ENCODE measurements at places on chromosomes 2 and 18.
A peak's percentile ranks its signal among the peaks of the same experiment; 100 is the strongest.

- DNase-seq, result no peak
Observed at GRCh38 chr18:58870130-58870529, 5.5 kb downstream of the ZNF532 start.

DNA sequence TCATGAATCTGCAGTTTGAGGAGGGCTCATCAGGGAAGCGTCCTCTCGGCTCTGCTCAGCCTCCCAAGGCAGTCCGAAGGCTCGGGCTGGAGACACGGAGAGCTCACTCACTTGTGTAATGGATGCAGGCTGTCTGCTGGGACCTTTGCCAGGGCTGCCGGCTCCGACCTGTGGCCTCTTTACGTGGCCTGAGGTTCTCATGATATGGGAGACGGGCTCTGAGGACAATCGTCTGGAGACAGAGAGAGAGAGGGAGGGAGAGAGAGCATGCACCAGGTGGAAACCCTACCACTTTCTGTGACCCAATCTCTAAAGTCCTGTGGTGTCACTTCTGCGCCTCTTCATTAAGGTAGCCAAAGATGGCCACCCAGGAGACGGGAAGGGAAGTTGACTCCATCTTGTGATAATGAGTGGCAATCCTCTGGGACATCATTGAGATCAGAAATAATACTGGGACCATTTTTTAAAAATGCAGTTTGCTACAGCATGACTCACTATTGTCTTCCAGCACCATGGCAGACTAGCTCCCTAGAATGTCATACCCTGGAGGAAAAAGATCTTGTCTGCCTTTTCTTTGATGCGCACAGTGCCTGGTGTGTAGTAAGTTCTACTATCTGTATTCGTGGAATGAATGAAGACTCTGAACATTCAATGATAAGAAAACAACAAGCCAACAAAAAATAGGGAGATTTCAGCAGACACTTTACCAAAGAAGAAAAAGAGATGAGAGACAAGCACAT, 60.2 kb downstream of the CD8B2 start:
- DNase-seq, result no peak

GRCh38 chr2:229489016-229489415, 217.9 kb upstream of the PID1 start:
- DNase-seq, result peak; percentile 18

DNA sequence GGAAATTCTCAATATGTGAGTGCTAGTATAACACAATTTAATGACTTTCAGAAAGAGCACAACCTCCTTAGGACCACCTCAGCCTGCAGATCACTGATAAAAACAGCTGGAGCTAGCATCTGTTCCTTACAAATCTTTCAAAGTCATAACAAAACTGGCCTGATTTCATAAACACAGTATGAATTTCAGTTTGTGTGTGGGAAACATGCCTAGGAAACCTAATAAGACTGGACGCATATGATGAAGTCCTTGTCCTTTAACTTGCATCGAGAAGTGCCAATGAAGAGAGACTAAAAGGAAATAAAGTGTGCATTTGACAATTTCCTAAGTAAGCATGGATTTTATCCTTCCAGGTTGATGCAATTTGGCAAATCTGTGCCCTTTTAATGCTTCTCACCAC, 74.1 kb upstream of the KLHL14 start:
- DNase-seq, result no peak

DNA sequence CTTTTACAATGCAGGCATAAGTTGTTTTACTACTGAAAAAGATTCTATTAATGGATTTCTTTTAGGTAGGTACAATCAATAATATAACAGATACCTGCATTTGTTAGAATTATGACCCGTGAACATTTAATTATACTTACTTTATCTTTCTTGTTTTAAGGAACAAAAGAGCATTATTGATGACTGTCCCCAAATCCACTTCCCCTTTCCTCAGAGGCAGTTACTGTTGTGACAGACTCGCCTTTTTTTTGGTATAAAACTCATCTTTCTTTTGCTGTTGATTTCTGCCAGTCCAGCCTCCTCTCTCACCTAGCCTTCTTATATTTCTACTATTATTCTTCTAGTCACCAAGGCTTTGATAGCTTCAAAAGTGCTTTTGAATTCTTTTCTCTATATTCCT, 12.1 kb downstream of the ACTR3 start:
- DNase-seq, result no peak

- DNase-seq, result peak; percentile 92
Observed at GRCh38 chr2:45131587-45131986, 122.3 kb upstream of the SIX2 start.

- peak; percentile 98 for DNase-seq
Observed at GRCh38 chr2:62216616-62217015, 20.7 kb downstream of the B3GNT2 start.

DNA sequence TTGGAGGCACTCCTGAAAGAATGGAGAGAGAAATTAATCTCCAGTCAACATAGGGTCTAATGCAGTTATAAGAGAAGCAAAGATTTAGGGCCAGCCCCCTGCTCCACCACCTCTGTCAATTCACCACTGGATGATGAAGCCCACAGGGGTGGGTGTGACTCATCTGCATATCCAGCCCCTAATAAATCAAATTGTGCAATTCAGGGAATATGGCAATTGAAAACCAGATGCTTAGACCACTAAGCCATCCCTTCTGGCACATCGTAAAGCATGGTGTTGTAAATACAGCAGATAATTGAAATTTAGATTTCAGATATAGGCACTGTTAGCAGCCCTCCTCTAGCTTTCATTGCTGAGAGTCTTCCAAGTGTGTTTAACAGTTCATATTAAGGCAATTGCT, 541.4 kb downstream of the PARD3B start:
- DNase-seq, result no peak

DNA sequence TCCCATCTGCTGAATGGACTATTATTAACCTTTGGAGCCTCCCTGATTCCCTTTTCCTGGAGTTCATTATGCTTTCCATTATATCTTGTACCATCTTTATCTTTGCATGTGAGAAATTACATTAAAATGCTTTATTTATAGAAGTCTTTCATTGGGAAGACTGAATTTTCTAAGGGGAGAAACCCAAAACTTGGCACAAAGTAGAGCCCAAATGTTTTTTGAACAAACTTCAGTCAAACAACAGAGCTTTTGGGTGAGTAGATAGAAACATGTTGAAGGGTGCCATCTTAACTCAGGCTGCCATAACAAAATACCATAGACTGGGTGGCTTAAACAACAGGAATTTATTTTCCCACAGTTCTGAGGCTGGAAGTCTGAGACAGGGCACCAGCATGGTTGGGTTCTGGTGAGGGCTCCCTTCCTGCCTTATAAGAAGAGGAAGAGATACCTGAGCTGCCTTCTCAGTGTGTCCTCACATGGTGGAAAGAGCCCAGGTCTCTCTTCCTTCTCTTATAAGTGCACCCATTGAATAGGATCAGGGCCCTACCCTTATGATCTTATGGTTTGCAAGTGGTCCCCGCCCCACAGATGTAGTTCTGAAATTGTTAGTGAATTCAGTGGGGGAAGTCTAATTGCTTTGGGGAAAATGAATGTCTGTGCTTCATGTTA, 19.2 kb downstream of the RALB start:
- DNase-seq, result no peak

DNA sequence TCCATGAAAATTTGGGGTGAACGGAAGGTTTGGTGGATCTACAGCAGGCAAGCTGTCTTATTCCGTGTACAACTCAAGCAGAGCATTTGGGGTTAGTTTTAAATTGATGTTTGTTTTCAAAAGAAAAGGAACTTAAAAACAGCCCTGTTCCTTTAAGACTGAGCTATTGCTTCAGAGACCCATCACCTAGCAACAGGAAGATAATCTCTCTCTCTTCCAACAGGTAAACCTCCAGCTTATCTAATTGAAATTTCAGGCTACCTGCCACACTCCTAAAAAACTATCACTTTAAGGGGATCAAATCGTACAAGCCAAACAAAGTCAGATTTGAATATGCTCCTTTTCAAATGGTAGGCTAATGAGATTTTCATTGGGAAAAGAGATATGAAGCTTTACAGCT, 101.8 kb downstream of the RNF152 start:
- DNase-seq, result no peak

DNA sequence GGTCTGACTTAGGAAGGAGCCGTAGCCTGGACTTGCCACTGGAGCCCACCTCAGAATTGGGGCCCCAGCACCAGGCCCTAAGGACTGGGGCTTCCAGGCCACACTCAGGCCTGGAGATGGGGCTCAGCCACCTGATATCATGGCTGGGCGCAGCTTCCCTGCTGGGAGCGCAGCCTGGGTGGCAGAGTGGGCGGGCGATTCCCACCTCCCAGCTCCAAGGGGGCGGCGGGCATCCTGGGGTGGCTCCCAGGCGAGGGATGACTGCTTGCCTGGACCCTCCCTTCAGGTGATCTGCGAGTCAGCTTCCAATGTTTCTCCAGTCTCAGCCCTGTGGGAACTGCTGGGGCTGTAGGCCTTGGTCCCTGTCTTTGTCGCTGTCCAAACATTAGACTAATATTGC, 20.1 kb downstream of the GPR35 start:
- no peak for DNase-seq

- peak; percentile 84 for DNase-seq
Observed at GRCh38 chr18:40841467-40841866, 1113.6 kb upstream of the PIK3C3 start.

- no peak for DNase-seq
Observed at GRCh38 chr2:66577321-66578053, 142.6 kb downstream of the MEIS1 start.

DNA sequence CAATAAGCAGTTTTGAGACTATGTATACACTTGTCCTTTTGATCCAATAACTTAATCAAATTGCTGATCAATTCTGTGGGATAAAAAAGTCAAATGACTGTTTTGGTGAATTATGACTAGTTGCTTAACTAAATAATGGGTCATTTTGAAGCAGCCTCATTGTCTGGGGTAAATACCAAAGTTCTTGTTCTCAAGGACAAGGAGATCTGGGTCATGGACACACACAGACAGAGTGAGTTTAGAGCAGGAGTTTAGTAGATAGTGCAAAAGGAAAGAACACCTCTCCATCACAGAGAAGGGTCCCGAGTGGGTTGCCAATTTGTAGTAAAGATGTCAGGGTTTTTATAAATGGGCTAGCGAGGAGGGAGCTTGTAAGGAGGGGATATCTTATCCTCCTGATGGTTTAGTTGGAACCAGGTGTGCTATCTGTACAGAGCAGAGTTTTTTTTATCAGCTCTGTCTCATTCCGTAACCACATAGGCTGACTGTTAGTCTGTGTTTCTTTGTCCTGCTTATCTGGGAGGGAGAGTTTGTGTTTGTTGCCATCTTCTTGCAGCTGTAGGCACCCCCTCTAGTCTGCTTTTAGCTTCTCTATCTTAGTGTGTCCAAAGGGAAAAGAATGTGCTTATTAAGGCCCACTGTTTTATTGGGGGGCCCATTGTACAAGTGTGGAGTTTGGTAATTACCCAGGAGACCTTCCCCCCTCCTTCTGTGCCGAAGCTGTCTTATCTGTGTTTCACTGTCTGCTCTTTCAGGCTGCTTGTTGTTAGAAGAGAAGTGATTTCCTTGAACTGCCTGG, 48.7 kb upstream of the C1GALT1C1L start:
- DNase-seq, result peak; percentile 33

GRCh38 chr18:69895066-69896047, 52.3 kb downstream of the CD226 start:
- DNase-seq, result no peak

- DNase-seq, result no peak
Observed at GRCh38 chr2:76044701-76045100, 334.0 kb upstream of the GCFC2 start.

DNA sequence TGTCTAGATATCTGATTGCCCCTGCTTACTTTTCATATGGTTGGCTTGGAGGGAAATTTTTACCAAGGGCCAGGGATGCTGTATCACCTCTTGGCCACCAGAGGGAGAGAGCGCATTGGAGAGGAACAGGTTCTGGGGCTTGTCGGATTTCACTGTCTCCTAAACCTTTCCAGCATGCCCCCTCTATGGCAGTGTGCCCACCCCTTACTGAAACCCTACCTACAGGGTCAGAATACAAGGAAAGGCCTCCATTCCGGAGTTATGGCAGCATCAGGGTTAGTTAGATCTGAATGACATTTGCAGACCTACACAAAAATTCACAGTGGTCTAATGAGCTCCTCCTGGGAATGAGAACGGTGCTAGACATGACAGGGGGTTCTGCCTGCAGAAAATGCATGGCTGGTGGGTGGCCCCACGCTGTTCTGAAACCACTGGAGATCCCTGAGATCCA, 5.8 kb downstream of the SLC14A2 start:
- peak; percentile 32 for DNase-seq

- DNase-seq, result peak; percentile 41
Observed at GRCh38 chr2:27885661-27886060, 4.5 kb downstream of the RBKS start.

DNA sequence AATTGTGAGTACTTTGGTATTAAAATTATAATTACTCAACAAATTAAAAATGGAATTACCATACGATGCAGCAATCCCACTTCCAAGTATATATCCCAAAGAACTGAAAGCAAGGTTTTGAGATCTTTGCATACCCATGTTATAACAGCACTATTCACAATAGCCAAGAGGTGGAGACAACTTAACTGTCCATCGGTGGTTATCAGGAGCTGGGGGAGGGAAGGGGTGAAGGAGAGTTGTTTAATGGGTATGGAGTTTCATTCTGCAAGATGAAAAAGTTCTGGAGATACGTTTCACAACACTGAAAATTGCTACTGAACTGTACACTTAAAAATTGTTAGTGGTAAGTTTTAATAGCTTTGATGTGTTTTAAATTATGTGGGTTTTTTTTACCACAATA, 25.7 kb downstream of the RAB10 start:
- no peak for DNase-seq

GRCh38 chr2:173229086-173229485, 125.6 kb upstream of the CDCA7 start:
- DNase-seq, result no peak

- DNase-seq, result no peak
Observed at GRCh38 chr2:106358081-106358480, 110.1 kb downstream of the RGPD3 start.

DNA sequence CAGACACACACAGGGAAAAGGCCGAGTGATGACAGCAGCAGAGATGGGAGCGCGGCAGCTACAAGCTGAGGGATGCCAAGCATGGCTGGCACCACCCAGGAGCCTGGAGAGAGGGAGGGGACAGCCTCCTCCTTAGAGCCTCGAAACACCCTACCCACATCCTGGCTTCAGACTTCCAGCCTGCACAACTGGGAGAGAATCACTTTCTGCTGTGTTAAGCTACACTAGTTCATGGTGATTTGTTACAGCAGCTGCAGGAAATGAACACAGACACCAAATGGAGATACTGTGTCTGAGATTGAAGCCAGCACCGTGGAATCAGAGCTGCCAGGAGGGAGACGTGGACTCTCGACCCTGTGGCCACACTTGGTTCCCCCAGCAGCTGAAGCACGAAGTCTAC, 27.5 kb upstream of the FOSL2 start:
- no peak for DNase-seq

DNA sequence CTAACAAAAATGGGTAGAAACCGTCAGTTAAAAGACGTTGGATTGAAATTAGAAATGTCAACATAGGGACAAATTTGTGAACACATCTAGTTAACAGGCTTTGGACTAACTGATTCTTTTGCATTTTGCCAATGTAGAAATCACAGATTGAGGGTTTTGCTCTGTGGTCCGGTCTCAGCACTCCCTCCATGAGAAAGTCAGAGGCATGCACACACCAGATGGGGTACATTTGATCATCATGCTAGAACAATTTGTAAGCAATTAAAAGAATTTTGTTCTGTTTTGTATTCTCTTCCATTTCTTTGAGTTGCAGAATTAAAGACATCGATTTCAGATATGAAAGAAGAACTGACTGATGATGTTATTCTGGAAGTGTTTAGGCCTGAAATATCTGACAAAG, 179.1 kb upstream of the CCDC68 start:
- no peak for DNase-seq
